ENCODE measurements at places on chromosomes 1 and 21.
A peak's percentile ranks its signal among the peaks of the same experiment; 100 is the strongest.

GRCh38 chr21:40505244-40505643 is 341.7 kb downstream of the DSCAM start:
- no peak for DNase-seq

DNA sequence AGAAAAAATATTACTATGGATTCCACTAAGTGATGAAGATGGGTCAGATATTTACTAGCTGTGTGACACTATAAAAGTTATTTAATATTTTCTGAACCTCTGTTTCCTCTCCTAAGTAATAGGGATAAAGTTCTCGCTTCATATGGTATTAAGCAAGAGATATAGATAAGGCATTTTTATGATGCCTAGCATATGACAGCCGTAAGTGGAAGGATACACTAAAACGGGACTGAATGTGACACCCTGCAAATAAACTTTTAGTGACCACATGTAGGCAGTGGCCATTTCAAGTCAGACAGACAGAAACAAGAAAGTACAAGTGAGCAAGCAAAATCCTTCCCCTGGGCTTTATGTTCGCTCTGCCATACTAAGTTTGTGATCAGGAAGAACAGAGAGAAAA is 14.2 kb downstream of the GBP3 start:
- DNase-seq = no peak

DNA sequence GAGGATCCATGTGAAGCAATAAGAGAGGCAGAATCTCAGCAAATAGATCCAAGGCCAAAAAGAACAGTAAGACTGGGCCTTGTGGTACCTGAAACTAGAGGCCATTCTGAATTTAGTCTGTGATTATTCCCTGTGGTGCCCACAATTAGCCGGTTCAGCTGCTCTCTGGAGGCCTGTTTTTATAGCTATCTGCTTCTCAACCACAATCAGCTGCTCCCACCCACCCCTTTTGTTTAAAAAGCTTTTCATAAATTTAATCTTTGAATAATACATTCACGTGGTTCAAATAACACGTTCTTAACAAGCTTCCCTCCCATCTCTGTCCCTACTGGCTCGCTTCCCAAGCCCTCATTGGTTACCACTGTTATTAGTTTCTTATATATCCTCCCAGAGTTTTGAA is 18.0 kb downstream of the UBE2T start:
- DNase-seq = no peak

- no peak for DNase-seq
These were observed 27.7 kb downstream of the DESI2 start for GRCh38 chr1:244680667-244681066.

- no peak for DNase-seq
These were observed 9.3 kb upstream of the DCAF6 start for GRCh38 chr1:167927046-167927754.

DNA sequence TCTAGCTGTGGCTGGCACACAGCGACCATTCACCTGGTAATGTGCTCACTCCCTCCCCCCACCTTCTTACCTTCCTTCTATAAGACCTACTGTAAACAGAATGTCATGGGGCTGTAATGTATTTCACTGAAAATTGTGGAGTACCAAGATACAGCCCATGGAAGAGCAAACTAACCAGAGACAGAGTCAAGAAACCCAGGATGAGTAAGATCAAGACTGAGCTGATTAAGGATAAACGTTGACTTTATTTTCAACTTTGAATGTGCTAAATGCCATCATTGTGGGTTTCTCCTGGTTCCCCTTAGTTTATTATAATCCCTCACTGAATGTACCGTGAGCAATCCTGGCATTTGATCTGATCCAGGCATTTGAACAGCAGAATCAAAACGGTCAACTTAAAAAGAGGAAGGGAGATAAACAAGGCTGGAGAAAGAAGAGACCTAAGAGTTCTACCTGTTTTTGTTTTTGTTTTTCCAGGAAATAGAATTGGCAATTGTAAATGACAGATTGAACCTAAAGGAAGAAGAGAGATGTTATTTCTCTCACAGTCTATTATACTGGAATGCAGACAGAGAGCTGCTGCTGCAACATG is 16.1 kb upstream of the ATP1B1 start:
- no peak for DNase-seq

DNA sequence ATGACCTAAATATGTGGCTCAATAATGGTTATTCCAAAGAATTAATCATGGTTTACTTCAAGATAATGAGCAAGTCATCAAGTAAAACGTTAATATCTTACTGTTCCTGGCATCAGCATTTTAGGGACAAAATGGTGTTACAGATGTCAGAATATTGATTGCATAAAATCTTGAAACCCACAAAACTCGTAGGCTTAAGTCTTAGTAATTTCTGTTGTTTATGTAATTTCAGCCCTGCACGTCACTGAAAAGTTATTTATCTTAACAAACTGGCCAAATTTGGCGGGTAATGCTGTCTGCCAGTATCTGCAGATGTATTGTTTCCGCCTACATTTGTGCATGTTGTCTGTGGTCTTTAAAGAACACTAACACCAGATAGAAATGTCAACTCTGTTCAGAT is 25.8 kb downstream of the CDC7 start:
- DNase-seq = no peak

DNA sequence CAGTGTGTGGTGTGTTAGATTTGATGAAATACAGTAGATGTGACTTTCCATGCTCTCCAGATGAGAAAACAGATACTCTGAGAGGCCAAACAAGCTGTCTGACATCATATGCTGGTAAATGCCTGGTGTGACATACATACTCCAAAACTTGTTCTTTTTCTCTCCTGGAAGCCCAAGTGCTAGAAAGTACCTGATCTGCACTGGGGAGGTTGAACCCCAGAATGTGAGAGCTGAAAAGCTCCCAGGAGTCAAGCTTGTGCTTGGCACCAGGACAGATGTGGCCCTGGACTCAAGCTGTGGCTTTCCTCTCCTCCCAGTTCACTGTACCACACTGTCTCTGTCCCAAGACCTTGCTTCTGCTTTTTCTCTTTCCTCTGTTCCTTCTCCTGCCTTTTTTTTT is 389.0 kb upstream of the USP24 start:
- DNase-seq = no peak

DNA sequence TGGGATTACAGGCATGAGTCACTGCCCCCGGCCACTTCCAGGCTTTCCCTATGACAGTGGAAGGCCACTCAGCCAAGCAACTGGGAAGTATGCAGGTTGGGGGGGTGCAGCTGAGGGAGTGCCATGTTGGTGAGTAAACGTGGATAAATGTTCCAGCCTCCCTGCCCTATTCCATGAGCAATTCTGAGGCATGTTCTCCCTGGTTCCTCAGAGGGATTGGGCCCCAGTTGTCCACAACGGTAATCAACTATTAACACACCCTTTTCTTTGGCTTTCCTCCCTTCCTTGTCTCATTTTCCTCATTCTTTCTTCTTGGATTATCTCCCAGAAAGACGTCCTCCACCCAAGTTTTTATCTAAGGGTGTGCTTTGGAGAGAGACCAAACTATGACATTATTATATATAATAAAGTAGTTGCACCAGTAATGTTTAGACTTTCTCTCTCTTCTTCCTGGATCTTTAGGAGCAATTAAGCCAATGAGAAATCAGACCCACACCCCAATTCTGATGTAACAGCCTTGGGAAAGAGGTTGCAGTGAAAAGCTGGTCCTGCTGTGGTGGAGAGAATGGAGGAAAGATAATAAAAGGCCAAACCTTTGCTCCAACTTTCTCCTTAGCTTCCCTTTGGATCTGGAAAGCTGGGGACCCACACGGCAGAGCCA is 6.8 kb upstream of the SLAMF9 start:
- DNase-seq = peak; percentile 3

- no peak for DNase-seq
These were observed at the start of gene PIK3CD for GRCh38 chr1:9651565-9652378. TSS of gene PIK3CD (plus strand) at chr1:9651731. CDS start at chr1:9710456, 58,725 bp downstream.

DNA sequence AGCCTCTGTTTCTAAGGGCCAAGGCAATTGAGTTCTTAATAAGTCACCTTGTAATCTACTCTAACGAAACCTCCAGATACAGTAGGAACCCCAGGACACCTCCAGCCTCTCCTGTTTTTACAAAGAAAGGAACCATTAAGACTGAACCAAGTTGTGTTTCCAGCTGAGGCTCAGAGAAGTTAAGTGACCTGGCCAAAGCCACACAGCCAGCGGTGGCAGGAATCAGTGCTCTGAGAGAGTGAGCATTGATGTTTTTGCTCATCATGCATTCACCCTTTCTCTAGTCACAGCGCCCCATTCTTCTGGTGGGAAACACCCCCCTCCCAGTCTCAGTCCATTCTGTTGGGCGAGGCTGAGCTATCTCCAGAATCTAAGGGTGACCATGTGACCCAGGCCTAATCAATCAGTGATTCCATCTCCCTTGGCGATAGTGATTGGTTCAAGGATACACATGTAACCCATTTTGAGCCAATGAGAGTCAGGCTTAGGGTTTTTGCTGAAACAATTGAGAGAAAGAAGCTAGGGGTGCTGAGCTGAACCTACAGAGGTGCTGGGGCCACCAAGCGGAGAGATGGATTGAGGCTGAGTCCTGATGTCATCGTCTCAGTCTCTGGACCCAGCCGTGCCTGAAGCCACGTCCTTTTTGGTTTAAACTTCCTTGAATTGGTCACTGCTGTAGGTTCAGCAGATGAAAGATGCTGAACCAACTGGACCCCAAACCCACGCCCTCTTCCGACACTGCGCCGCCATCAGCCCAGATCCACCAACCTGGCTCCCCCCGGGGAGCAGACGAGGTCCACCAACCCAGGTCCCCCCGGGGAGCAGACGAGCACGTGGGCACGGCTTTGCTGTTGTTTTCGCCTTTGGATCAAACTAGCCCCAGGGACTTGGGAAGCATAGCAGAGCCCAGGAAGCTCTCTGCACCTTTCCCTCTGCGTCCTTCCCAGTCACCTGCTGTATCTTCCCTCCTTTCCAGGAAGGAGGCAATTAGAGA is 28.0 kb upstream of the RERE start:
- DNase-seq = no peak

DNA sequence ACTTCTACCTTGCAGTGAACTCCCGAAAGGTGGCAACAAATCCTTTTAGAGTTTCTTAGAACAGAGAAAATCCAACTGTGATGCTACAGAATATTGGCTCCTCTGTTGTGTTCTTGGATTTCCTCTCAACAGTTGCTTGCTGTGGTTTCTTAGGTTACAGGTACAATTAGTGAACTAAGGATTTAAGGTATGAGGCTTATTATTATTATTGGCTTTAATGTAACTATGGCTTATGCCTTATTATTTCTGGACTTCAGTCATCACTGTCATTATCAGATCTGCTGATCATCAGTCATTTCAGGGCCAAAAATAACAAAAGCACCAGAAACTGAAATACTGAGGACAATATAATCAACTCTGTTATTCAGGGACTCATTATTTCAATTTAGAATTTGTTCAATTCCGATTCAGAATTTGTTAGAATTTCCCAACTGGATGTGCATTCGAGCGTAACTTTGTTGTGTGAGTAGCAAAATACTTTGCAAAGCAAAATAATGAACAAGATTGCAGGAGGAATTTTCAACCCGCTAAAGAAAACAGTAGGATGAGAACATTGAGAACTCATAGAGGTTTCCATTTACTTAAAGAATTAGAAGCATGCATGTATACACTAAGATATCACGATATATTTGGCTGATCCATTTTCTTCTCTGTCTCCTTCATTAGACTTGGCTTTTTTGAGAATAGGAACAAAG is 65.5 kb upstream of the AK4 start:
- no peak for DNase-seq

DNA sequence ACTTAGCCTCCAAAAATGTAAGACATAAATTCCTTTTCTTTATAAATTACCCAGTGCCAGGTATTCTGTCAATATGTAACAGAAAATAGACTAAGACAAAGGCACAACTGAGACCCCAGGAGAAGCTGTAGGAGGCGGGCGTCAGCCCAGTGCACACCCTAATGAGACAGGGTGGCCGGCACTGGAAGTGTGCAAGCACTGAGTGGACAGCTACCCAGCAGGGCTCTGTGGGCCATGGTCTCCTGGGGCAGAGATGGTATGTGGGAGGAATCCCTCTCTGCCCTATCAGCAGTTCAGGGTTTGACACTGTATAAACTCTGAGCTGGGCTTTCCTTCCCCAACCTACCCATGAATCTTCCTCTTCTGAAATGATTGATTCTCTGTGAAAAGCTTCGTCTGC is 139.5 kb downstream of the GLIS1 start:
- no peak for DNase-seq

DNA sequence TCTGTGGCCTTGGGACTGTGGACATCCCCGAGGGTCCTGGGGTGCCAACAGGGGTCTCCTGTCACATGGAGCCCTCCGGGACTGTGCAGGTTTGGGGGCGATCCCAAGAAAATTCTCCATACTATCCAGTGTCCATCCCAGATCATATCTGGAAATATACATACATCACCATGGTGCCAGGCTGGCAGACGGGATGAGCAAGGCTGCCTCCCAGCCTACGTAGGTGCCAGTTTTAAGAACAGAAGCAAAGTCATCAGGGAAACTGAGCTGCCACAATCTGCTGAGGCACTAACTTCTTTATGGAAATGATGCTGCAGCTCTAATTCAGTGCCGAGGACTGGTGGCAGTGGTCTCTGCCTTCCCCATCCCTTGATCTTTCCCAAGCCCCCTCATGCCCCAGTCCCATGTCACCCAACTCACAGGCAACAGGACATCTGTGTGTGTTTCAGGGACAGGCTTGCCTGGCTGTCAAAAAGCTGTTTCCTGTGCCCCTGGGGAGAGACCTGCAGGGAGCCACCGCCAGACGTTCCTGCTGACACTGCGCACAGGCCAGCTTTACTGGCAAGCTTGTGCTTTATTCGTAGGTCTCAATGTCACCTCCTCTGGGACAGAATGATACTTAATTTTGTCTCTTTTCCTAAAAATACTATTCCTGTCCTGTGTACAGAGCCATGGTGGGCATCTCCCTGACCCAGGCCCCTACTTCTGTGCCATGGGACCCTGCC is 15.5 kb downstream of the TEX35 start:
- no peak for DNase-seq

- no peak for DNase-seq
These were observed 18.4 kb downstream of the YIPF1 start for GRCh38 chr1:53871221-53871620.

GRCh38 chr1:60982539-60982938 is 99.8 kb upstream of the NFIA start:
- DNase-seq = no peak

DNA sequence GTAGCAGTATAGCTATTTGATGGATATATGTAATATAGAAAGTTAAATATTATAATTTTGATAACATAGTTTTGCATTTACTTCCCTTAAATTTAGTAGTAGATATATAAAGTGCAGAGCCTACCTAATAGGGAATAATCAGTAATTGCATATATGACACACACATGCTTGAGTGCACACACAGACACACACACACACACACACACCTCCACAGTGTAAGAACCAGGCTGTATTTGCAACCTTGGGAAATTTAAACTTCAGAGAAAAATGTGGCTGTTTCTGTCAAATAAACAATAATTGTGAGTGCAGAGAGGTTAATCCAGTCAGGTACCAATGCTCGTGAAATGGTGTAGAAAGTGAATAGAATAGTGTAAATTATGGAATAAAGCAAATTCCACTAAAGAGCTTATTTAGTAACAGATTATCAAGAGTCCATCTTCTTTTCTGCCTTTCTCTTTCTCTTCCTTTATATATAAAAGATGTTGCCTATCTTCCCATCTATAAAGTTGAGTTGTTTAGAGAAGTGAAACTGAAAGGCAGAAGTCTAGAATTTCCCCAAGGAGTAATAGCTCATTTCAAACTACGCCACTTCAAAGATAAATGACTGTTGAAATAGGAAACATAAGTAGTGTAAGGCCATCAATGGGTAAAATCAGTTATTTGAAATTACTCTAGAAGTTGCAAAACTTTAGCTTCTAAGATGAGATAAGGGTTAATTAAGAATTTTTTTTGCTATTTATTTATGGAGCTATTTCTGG is 273.7 kb downstream of the SRGAP2C start:
- DNase-seq = no peak

GRCh38 chr21:41211060-41211805 is 43.3 kb downstream of the BACE2 start:
- no peak for DNase-seq

Measured in RKO (cell line).